Lung (tissue), 17 donors: ENCODE measurements at places on chromosomes 7 and 10. TPM values are rescaled to one million over a fixed set of nuclear protein-coding genes. Genes with fewer than 3 reads are reported as not detected.

GIMAP7 gene
- 39.8 TPM for polyA plus RNA-seq

ITPRID1 gene
- 0.04 TPM for polyA plus RNA-seq

NAPEPLD gene
- polyA plus RNA-seq = 4.8 TPM

TSPAN12 gene
- polyA plus RNA-seq = 16.0 TPM

PNLIPRP3 gene
- not detected for polyA plus RNA-seq

FOXK1 gene
- 9.3 TPM for polyA plus RNA-seq

EPHA1 gene
- 5.7 TPM for polyA plus RNA-seq

CHRM2 gene
- 0.83 TPM for polyA plus RNA-seq

CAMK1D gene
- polyA plus RNA-seq = 4.5 TPM

RHBDD2 gene
- polyA plus RNA-seq = 97.1 TPM

CACNB2 gene
- 0.90 TPM for polyA plus RNA-seq

SEMA3A gene
- 0.79 TPM for polyA plus RNA-seq

MGMT gene
- 9.9 TPM for polyA plus RNA-seq

POMZP3 gene
- polyA plus RNA-seq = 11.6 TPM

UNC5B gene
- polyA plus RNA-seq = 4.4 TPM

TPST1 gene
- 7.2 TPM for polyA plus RNA-seq

CDHR3 gene
- polyA plus RNA-seq = 10.5 TPM

C10orf53 gene
- polyA plus RNA-seq = not detected

SH2D4B gene
- 0.23 TPM for polyA plus RNA-seq

DNAJC12 gene
- polyA plus RNA-seq = 1.6 TPM

SUN3 gene
- polyA plus RNA-seq = 0.53 TPM

ELMO1 gene
- 10.1 TPM for polyA plus RNA-seq

SPDYE6 gene
- polyA plus RNA-seq = 0.10 TPM

MTERF1 gene
- 7.2 TPM for polyA plus RNA-seq

POLL gene
- 26.9 TPM for polyA plus RNA-seq

SFTPA1 gene
- 7,035 TPM for polyA plus RNA-seq

SVOPL gene
- 0.39 TPM for polyA plus RNA-seq

AGBL3 gene
- polyA plus RNA-seq = 1.3 TPM

KAZALD1 gene
- 6.5 TPM for polyA plus RNA-seq

LMTK2 gene
- 7.8 TPM for polyA plus RNA-seq

SLC18A3 gene
- polyA plus RNA-seq = not detected

NPVF gene
- polyA plus RNA-seq = not detected

TACC2 gene
- polyA plus RNA-seq = 163 TPM

JAZF1 gene
- 6.9 TPM for polyA plus RNA-seq

HOXA2 gene
- polyA plus RNA-seq = 0.44 TPM

CLIP2 gene
- polyA plus RNA-seq = 7.9 TPM

DEPP1 gene
- 91.9 TPM for polyA plus RNA-seq

MYH16 gene
- 0.07 TPM for polyA plus RNA-seq

CHST15 gene
- polyA plus RNA-seq = 5.4 TPM
